Activated T-cell treated with anti-CD3 and anti-CD28 coated beads, Interleukin-2, amount 50 U/mL, for 72 hours (primary cell): ENCODE measurements at places on chromosomes 3 and 15. TPM values are rescaled to one million over a fixed set of nuclear protein-coding genes. Genes with fewer than 3 reads are reported as not detected.

GRCh38 chr15:63190769-63191649 is 1.6 kb downstream of the RAB8B start:
- peak overlapping the region; percentile 93 for H3K4me3 ChIP-seq
- peaks cover 11% of the 10 kb centered on the region for H3K36me3 ChIP-seq
- H3K27ac ChIP-seq, result peak overlapping the region; percentile 99
- H3K27me3 ChIP-seq, result no peaks in the 10 kb centered on the region

Gene ZBTB20
- 19.8 TPM for total RNA-seq

- H3K36me3 ChIP-seq, result no peaks in the 10 kb centered on the region
- DNase-seq, result no peak
- H3K27me3 ChIP-seq, result no peaks in the 10 kb centered on the region
These were observed 21.3 kb downstream of the PLA2G4E start for GRCh38 chr15:41999290-42000285.

Gene BBX
- total RNA-seq, result 65.1 TPM

- H3K27ac ChIP-seq, result no peak overlapping the region
- no peak overlapping the region for H3K4me3 ChIP-seq
- H3K4me1 ChIP-seq, result no peaks in the 10 kb centered on the region
- no peaks in the 10 kb centered on the region for H3K36me3 ChIP-seq
These were observed 98.5 kb upstream of the MME start for GRCh38 chr3:154981664-154982063.

- H3K4me3 ChIP-seq, result no peak overlapping the region
- no peak for DNase-seq
- peaks cover 22% of the 10 kb centered on the region for H3K27me3 ChIP-seq
These were observed 51.4 kb downstream of the CORO2B start for GRCh38 chr15:68630211-68630555.

DNA sequence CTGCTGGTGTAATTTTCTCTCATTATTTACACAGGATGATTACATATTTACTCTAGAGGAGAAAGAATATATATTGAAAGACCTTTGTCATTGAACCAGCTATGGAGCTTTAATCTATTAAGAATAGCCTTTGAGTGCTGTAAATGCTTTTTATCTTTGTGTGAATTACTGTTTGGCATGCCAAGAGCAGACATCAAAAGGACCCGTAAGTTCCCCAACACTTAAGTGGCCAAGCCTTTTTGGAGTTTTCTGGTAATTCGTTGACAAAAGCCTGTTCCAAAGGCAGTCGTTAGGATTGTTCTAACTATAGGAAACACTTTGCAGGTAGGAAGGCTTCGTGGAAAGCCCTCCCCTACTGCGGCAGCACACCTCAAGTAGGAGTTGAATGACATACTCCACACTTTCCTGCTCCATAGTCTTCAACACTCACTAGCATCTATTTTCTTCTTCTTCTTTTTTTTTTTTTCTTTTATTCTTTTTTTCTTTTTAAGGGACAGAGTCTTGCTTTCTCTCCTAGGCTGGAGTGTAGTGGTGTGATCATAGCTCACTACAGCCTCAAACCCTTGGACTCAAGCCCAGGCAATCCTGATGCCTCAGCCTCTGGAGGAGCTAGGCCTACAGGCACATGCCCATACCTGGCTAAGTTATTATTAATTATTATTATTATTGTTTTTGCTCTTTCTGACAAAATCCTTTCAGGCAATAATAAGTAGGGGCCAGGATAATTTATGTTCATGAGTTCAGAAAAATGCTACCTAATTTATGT is 98.6 kb downstream of the SUCNR1 start:
- no peaks in the 10 kb centered on the region for H3K4me1 ChIP-seq
- no peak overlapping the region for H3K27ac ChIP-seq
- no peaks in the 10 kb centered on the region for H3K27me3 ChIP-seq
- no peak for DNase-seq
- H3K4me3 ChIP-seq, result no peak overlapping the region

DNA sequence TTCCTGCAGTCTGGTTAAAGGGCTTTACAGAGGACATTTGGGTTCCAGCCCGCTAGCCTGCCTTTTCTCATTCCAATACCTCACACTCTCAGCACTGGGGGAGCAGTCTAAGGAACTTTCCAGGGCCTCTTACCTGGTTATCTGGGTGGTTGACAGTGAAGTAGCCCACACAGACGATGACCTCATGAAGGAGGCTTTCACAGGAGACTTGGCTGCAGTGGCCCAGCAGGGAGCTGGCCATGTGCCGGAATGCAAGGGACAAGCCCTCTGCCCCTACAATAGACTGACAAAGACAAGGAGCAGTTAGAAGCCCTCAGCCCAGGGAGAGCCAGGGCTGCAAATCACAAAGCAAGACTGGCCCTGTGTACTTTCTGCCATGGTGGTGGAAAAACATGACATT is 39.5 kb downstream of the ISL2 start:
- no peaks in the 10 kb centered on the region for H3K36me3 ChIP-seq
- DNase-seq, result no peak
- H3K27ac ChIP-seq, result no peak overlapping the region
- no peak overlapping the region for H3K4me3 ChIP-seq
- no peaks in the 10 kb centered on the region for H3K4me1 ChIP-seq

DNA sequence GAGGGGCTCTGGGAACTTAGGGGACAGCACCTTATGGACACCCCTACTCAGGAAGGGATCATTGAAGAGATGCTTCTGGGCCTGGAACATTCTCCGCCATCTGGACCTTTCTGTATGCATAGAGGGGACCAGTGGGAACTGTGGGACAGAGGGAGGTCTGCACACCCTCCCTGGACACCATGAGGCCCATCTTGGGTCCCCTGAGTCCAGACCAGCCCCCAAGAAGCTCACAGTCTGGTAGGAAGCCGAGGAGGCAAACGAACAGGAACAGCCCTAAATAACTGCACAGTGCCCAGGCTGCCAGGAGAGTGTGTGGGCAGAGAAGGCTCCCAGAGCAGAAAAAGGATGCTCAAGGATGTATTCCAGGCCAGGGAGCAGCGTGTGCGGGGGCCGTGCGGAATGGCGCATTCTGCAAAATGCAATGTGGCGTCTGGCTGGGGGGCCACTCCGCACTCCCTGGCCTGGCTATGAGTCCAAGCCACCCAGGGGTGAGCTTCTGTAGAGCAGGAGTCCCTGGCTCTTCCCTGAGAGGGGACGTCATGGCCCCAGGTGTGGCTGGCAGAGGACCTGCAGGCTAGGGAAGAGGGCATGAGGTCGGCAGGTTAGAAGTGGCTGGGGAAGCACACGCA is 24.5 kb upstream of the KLF13 start:
- H3K27ac ChIP-seq, result no peak overlapping the region
- no peak overlapping the region for H3K4me3 ChIP-seq
- peaks cover 33% of the 10 kb centered on the region for H3K4me1 ChIP-seq
- peaks cover 1% of the 10 kb centered on the region for H3K27me3 ChIP-seq
- no peak for DNase-seq

DNA sequence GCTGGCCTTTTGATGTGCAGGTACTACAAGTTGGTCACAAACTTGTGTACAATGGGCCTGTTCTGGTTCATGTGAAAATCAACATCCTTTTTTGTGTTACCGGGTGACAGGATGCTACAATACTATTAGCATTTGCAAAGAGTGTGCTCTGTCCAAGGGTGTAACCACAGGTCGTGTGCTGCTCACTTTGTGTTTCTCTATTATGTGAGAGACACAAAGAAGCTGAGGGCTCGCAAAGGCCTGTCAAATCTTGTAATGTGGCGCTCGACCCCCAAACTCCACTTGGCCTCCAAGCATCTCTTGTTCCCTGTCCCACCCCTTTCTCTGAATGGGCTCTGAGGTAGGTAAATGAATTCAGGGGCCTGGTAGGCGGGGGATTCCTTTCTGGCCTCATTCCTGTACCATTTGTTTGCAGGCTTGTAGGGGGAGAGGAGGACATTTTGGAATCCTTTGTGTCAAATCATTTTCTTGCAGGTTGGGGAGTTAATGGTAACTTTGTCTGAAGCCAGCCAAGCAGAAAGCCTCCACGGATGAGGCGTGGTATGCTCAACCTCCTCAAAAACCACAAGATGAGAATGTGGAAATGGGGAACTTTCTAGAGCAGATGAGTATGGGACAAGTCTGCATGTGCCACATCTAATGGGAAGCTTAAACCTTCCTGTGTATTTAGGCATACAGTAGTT is 109.1 kb downstream of the OPA1 start:
- H3K27ac ChIP-seq, result no peak overlapping the region
- H3K36me3 ChIP-seq, result no peaks in the 10 kb centered on the region
- no peak overlapping the region for H3K4me3 ChIP-seq
- no peak for DNase-seq

DNA sequence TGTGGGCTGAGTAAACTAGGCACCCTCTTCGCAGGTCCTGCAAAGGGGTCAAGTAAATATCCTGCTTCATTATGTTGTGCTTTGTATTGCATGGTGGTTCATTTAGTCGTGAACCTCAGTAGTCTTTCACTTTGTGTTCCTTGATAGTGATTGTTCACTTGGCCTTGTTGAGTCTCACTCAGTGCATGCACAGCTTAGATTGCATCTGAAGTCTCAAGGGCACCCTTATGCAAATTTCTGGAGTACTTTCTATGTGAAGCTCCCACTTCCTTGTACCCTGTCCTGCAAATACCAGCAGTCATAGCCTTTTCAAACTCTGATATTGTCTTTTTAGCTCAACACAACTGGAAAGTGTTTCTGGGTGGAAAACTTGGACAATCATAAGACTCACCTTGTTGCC is 519.2 kb downstream of the NAALADL2 start:
- H3K36me3 ChIP-seq, result no peaks in the 10 kb centered on the region
- H3K4me1 ChIP-seq, result no peaks in the 10 kb centered on the region
- no peak overlapping the region for H3K27ac ChIP-seq
- no peak overlapping the region for H3K4me3 ChIP-seq

- H3K4me3 ChIP-seq, result no peak overlapping the region
- H3K36me3 ChIP-seq, result no peaks in the 10 kb centered on the region
- DNase-seq, result no peak
- H3K4me1 ChIP-seq, result no peaks in the 10 kb centered on the region
- H3K27me3 ChIP-seq, result peaks cover 35% of the 10 kb centered on the region
These were observed 121.4 kb upstream of the ATP11B start for GRCh38 chr3:182671942-182672341.

DNA sequence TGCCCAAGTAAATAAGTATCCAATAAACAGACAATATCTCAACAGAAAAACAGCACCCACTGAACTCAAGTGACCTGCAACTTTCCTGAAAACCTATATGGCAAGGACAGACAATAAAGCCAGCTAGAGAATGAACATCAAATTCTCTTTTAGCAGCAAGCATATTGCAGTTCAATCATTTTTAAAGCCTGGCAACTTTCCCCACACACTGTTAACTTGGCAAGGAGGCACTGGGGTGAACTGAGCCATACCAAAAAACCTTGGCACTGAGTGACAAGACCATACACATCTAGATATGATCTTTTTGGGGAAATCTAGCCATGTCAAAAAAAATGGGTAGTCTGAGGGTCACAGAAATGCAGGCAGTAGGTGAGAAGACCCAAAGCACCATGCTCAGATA is 174.6 kb downstream of the STT3B start:
- peaks cover 31% of the 10 kb centered on the region for H3K27me3 ChIP-seq
- no peak overlapping the region for H3K27ac ChIP-seq
- no peak overlapping the region for H3K4me3 ChIP-seq

- no peak overlapping the region for H3K4me3 ChIP-seq
- no peaks in the 10 kb centered on the region for H3K4me1 ChIP-seq
- H3K36me3 ChIP-seq, result peaks cover 1% of the 10 kb centered on the region
- DNase-seq, result no peak
- H3K27me3 ChIP-seq, result no peaks in the 10 kb centered on the region
These were observed 645.7 kb downstream of the PDCD6IP start for GRCh38 chr3:34444137-34444536.

Gene ANKDD1A
- total RNA-seq, result 7.2 TPM

Gene BFSP2
- not detected for total RNA-seq

Gene CSTA
- total RNA-seq, result 0.35 TPM

DNA sequence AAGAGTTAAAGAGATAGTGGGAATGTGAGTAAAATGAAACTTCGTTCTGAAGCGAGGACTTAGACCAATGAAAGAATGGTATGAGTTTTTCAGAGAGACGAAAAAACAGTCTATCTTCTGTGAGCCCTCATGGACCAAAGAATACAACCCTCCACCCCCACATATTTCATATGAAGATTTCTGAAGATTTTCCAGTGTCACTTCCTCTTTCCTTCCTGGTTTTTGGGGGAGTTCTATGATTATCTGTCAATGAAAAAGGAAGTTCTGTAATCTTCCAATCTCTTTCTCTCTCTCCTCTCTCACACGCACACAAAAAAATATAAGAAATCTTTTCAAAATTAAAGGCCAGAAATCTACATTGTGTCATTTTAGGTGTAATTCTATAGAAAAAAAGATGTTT is 27.7 kb downstream of the CMSS1 start:
- H3K36me3 ChIP-seq, result no peaks in the 10 kb centered on the region
- peak overlapping the region; percentile 18 for H3K27ac ChIP-seq
- H3K4me1 ChIP-seq, result peaks cover 26% of the 10 kb centered on the region
- H3K4me3 ChIP-seq, result no peak overlapping the region
- no peak for DNase-seq
- no peaks in the 10 kb centered on the region for H3K27me3 ChIP-seq

Gene DLEC1
- 0.43 TPM for total RNA-seq

DNA sequence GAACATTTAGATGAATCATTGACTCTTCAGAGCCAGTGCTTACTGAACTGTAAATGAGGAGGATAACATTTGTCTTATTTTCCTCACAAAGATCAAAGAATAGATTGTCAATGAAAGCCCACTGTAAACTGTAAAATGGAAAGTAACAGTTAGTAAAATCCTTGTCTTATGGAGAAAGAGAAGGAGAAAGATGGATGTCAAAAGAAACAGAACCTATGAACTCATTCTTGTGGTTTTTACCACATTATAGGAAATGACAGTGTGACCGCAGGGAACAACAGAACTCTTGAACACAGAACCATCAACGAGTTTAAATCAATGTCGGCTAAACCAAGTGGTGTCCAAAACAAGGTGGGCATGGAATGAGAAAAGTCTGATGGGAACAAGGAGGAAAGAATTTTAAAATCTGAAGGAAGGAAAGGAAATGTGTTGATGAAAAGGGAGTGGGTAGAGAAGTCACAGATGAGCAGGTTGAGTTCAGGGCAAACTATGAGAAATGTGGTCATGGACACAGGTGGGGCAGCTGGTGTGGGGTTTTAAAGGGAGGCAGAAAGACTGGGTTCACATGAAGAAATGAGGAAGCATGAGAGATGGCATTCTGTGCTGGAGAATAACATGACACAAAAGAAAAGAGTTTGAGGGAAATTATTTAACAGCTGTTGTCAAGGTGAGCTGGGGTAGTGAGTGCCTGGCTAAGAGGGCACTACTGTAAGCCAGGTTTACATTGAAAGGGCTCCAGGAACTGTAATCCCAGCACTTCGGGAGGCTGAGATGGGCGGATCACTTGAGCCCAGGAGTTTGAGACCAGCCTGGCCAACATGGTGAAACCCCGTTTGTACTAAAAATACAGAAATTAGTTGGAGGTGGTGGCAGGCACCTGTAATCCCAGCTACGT is 42.4 kb upstream of the ETV5 start:
- H3K27me3 ChIP-seq, result peaks cover 57% of the 10 kb centered on the region
- H3K4me3 ChIP-seq, result peak overlapping the region; percentile 2
- H3K27ac ChIP-seq, result peak overlapping the region; percentile 27
- peaks cover 2% of the 10 kb centered on the region for H3K36me3 ChIP-seq

- H3K36me3 ChIP-seq, result no peaks in the 10 kb centered on the region
- peaks cover 27% of the 10 kb centered on the region for H3K4me1 ChIP-seq
- H3K4me3 ChIP-seq, result peak overlapping the region; percentile 8
- no peaks in the 10 kb centered on the region for H3K27me3 ChIP-seq
These were observed 12.1 kb downstream of the ATP13A3 start for GRCh38 chr3:194474675-194475074.

GRCh38 chr15:28274635-28275034 is 47.3 kb downstream of the HERC2 start:
- H3K4me1 ChIP-seq, result no peaks in the 10 kb centered on the region
- no peaks in the 10 kb centered on the region for H3K27me3 ChIP-seq
- no peak overlapping the region for H3K4me3 ChIP-seq
- H3K27ac ChIP-seq, result no peak overlapping the region

- H3K4me1 ChIP-seq, result peaks cover 34% of the 10 kb centered on the region
- no peak overlapping the region for H3K27ac ChIP-seq
- H3K27me3 ChIP-seq, result peaks cover 37% of the 10 kb centered on the region
These were observed 1.8 kb downstream of the FETUB start for GRCh38 chr3:186642014-186642413.
